Cerebellum (tissue), 4 donors: ENCODE measurements at places on chromosomes 2 and 18.

- DNase-seq: peak; percentile 81
These were observed 95.4 kb downstream of the LAMA1 start for GRCh38 chr18:7021994-7022840.

DNA sequence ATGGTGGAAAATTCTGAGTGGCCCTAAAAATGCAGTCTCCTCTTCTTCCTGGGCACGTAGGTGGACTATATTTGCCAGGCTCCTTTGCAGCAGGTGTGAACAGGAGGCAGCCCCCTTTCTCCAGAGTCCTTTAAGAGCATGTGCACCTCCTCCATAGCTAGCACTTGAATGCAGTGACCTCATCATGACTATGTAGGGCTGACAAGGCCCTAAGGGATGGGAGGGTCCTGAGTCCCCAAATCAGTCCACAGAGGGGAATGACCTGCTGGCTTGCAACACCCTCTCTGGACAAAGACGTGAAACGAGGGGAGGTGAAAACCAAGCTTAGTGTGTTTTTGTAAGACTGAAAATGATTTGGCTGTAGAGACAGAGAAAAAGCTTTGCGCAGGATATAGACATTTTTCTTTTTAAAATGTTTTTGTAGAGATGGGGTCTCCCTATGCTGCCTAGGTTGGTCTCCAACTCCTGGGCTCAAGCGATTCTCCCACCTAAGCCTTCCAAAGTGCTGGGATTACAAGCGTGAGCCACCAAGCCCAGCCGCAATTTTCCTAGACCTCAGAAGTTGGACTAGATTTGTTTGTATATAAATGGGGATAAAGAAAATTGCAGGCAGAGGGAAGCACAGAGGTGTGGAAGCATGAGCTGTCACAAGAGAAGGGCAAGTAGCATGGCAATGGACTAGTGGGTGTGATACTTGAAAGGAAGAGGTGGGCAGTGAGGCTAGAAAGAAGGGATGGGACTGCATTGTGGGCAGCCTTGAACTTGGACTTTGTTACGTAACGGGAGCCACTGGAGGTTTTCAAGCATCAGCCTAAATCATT is 28.8 kb downstream of the LONRF2 start:
- no peak for DNase-seq

DNA sequence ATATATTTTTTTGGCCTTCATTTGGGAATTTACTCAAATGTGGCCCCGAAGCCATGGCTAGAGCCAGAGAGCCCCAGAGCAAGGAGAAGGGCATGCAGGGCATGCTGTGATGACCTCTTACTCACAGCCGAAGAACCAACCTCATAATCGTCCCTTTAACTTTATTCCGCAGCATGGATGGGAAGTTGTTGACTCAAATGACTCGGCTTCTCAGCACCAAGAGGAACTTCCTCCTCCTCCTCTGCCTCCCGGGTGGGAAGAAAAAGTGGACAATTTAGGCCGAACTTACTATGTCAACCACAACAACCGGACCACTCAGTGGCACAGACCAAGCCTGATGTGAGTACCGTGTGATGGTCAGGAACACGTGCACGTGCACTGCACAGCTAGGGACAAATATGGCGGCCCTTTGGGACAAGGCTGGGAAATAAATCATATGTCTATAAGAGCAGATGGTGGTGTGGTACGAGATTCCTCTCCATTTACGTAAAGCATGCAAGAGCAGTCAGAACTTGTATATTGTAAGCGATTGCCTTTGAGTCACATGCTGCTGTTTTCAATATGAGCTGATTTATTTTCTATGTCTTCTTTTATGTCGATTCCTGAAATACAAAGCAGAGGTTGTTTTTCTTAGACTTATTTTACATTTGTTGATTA is 280.9 kb downstream of the NEDD4L start:
- DNase-seq: no peak

- DNase-seq: no peak
These were observed 10.7 kb upstream of the IAH1 start for GRCh38 chr2:9463698-9464034.

- DNase-seq: no peak
These were observed 76.8 kb downstream of the CEP192 start for GRCh38 chr18:13067966-13068365.

DNA sequence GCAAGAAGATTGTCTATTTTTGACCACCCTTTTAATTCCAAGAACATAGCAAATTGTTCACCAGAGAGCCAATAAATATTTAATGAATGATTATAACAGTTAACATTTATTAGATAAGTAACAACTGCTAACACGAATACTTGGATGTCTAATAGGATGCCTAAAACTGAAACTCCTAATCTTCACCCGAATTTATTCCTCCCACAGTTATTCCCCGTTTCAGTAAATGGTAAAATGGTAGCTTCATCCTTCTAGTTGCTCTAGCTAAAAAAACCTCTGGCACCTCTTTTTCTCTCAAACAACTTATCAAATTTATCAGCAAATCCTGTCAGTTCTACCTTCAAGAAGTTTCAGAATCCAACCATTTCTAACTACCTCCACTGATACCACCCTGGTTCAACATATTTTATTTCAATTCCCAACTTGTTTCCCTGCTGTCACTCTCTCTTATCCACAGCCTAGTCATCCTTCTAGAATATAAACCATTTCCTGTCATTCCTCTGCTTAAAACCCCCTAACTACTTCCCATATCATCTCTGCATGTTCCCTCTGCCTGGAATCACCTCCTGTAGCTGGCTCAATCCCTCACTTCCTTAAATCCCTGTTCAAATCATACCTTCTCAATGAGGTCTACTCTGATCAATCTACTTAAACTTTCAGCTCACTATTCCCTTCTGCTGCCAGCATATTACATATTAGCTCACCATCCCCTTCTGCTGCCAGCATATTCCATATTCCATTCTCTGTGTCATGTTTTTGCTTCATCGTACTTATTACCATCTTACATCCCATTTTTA is 93.8 kb downstream of the ROCK2 start:
- DNase-seq: no peak

GRCh38 chr2:3241971-3242746 is 135.5 kb downstream of the EIPR1 start:
- DNase-seq: no peak

- peak; percentile 5 for DNase-seq
These were observed 98.3 kb upstream of the HDAC4 start for GRCh38 chr2:239498981-239499634.

DNA sequence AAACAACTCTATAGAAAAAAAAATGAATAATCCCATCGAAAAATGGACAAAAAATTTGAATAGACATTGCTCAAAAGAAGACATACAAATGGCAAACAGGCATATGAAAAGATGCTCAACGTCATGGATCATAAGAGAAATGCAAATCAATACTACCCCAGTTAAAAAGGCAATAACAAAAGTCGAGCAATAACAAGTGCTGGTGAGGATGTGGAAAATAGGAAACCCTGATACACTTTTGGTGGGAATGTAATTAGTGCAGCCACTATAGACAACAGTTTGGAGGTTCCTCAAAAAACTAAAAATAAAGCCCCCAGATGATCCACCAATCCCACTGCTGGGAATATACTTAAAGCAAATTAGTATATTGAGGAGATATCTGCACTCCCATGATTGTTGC is 701.5 kb downstream of the NUP35 start:
- DNase-seq: no peak

DNA sequence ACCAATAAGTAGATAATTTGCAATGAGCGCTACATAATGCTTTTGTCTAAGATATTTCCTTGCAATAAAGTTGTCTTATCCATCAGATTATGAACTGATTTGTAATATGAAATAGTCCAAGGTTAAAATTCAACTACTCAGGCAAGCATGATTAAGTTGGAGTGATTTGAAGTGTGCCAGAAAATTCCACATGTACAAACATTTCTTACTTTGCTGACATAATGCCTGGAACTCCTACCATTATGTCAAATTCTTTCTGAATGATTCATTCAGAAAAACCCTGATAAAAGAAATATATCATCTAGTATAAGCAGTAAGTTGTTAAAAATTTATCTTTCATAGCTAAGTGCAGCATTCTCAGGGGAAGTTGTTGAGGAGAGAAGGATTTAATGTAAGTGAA is 87.3 kb downstream of the CBLN2 start:
- no peak for DNase-seq

DNA sequence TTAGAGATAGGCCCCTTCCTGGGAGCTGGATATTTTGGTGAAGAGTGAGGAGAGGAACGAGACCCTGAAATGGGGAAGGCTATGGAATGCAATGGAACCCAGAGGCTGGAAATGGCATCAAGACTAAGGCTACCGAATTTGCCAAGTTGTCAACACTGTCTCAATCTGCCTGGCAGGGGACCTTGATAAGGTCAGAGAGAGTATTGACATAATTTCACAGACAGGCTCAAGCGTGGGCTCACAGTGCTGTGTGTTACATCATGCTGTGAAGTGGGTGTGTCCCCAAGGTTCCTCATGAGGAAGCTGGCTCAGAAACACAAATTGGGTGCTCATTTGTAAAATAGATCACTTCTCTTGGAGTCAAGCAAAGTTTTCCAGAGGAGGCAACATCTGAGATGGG is 51.8 kb upstream of the CYRIA start:
- DNase-seq: no peak

- DNase-seq: no peak
These were observed 32.6 kb upstream of the RAPH1 start for GRCh38 chr2:203567691-203568090.

DNA sequence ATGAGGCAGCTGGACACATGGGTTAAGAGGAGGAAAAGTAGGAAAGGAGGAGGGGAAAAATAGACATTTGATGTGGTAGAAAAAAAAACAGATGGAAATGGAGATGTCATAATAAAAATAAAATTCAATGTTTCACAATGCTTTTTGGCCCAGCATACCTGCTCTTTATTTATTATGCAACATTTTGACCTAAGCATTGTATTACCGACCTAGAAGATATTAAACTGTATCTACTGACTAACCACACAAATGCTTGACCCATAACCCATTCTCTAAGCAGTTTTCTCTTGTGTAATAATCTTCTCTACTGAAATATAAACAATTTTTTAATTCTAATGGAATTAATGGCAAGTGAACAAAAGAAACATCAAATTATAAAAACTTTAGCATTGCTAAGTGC is 362.3 kb downstream of the FBXO15 start:
- no peak for DNase-seq

GRCh38 chr18:45852631-45853030 is 27.2 kb downstream of the SIGLEC15 start:
- no peak for DNase-seq

GRCh38 chr2:28665041-28665704 is 86.5 kb upstream of the PPP1CB start:
- DNase-seq: no peak
